ENCODE measurements at places on chromosomes 2 and 18. TPM values are rescaled to one million over a fixed set of nuclear protein-coding genes. Genes with fewer than 3 reads are reported as not detected.

DNA sequence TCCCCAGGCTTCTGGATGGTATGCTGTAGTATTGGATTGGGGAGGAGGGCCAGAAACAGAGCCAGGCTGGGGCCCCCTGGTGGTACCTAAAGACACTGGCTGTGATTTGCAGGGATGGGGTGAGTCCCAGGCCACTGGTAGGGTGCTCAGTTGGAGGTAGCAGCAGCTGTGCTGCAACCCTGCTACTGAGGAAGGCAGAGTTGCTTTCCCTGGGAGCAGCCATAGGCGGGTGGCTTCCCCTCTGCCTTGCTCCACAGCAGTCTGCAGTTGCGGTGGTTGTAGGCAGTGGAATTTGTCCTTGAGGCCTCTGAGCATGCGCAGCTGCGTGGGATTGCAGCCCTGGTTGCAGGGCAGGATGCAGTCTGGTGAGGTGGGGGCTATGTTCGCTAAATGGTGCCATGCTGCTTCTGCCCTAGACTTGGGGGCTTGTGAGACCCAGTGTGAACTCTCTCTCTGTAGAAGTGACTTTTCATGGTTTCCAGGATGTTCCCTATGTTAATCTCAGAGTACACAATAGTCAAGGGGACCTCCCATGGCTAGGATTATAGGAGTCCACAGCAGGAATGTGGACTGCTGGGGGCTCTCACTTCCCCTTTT is 443.5 kb downstream of the XIRP2 start:
- H3K36me3 ChIP-seq: no peaks in the 10 kb centered on the region
- no peak overlapping the region for H3K27ac ChIP-seq
- H3K27me3 ChIP-seq: peaks cover 69% of the 10 kb centered on the region
- DNase-seq: peak; percentile 28
- H3K4me1 ChIP-seq: no peaks in the 10 kb centered on the region

GRCh38 chr2:196041786-196042185 is 26.9 kb downstream of the DNAH7 start:
- H3K27ac ChIP-seq: no peak overlapping the region
- no peaks in the 10 kb centered on the region for H3K27me3 ChIP-seq
- DNase-seq: no peak
- H3K4me1 ChIP-seq: no peaks in the 10 kb centered on the region
- no peak overlapping the region for H3K4me3 ChIP-seq
- peaks cover 7% of the 10 kb centered on the region for H3K36me3 ChIP-seq

GRCh38 chr2:204655101-204655500 is 109.8 kb downstream of the PARD3B start:
- H3K27ac ChIP-seq: no peak overlapping the region
- no peak overlapping the region for H3K4me3 ChIP-seq
- peaks cover 23% of the 10 kb centered on the region for H3K4me1 ChIP-seq
- peak; percentile 56 for DNase-seq

LOXHD1 gene
- not detected for total RNA-seq

Data from MCF 10A (cell line).